ENCODE measurements at places on chromosomes 2 and 18. TPM values are rescaled to one million over a fixed set of nuclear protein-coding genes. Genes with fewer than 3 reads are reported as not detected.

The VIT gene
- polyA plus RNA-seq = 4.5 TPM

The CHRNG gene
- 160 TPM for polyA plus RNA-seq

The MARCO gene
- polyA plus RNA-seq = 1.4 TPM

The IKZF2 gene
- polyA plus RNA-seq = 4.4 TPM

The COPS9 gene
- polyA plus RNA-seq = 83.8 TPM

The RSAD2 gene
- 2.5 TPM for polyA plus RNA-seq

The AGPS gene
- polyA plus RNA-seq = 26.7 TPM

The NABP1 gene
- polyA plus RNA-seq = 9.8 TPM

The SPP2 gene
- not detected for polyA plus RNA-seq

The APLF gene
- polyA plus RNA-seq = 1.3 TPM

The SLC11A1 gene
- polyA plus RNA-seq = 0.37 TPM

The MEX3C gene
- 30.4 TPM for polyA plus RNA-seq

The SERPINB3 gene
- not detected for polyA plus RNA-seq

The CHRNA1 gene
- polyA plus RNA-seq = 158 TPM

The IL1RL1 gene
- polyA plus RNA-seq = 0.35 TPM

The POTEE gene
- polyA plus RNA-seq = 0.10 TPM

The CCDC102B gene
- polyA plus RNA-seq = 11.9 TPM

The SLC9A4 gene
- polyA plus RNA-seq = not detected

The TFCP2L1 gene
- 0.09 TPM for polyA plus RNA-seq

The SPATA3 gene
- polyA plus RNA-seq = not detected

The DNAJC5G gene
- polyA plus RNA-seq = 0.24 TPM

The FBXO36 gene
- polyA plus RNA-seq = 2.6 TPM

The BCL11A gene
- polyA plus RNA-seq = 4.9 TPM

The C1QL2 gene
- polyA plus RNA-seq = not detected

The ANKAR gene
- polyA plus RNA-seq = 7.6 TPM

The BOLL gene
- 1.6 TPM for polyA plus RNA-seq

The RNF152 gene
- 5.2 TPM for polyA plus RNA-seq

The ABCG5 gene
- polyA plus RNA-seq = 0.05 TPM

The DNMT3A gene
- polyA plus RNA-seq = 52.6 TPM

The TTC27 gene
- 18.3 TPM for polyA plus RNA-seq

The ARHGEF33 gene
- polyA plus RNA-seq = 1.5 TPM

The PTH2R gene
- polyA plus RNA-seq = 0.10 TPM

The DSG1 gene
- not detected for polyA plus RNA-seq

The ACKR3 gene
- polyA plus RNA-seq = 24.9 TPM

The HAUS1 gene
- 25.1 TPM for polyA plus RNA-seq

The FAM110C gene
- 1.8 TPM for polyA plus RNA-seq

The C2orf78 gene
- polyA plus RNA-seq = not detected

The SERPINB8 gene
- 1.4 TPM for polyA plus RNA-seq

The ST6GAL2 gene
- 2.5 TPM for polyA plus RNA-seq

The CFAP221 gene
- polyA plus RNA-seq = 0.53 TPM

The LDLRAD4 gene
- 9.3 TPM for polyA plus RNA-seq

Data from forelimb muscle (tissue), 1 donor.